ENCODE measurements at places on chromosomes 5 and 9. TPM values are rescaled to one million over a fixed set of nuclear protein-coding genes. Genes with fewer than 3 reads are reported as not detected.
A peak's percentile ranks its signal among the peaks of the same experiment; 100 is the strongest.

The DBH gene
- not detected for total RNA-seq

DNA sequence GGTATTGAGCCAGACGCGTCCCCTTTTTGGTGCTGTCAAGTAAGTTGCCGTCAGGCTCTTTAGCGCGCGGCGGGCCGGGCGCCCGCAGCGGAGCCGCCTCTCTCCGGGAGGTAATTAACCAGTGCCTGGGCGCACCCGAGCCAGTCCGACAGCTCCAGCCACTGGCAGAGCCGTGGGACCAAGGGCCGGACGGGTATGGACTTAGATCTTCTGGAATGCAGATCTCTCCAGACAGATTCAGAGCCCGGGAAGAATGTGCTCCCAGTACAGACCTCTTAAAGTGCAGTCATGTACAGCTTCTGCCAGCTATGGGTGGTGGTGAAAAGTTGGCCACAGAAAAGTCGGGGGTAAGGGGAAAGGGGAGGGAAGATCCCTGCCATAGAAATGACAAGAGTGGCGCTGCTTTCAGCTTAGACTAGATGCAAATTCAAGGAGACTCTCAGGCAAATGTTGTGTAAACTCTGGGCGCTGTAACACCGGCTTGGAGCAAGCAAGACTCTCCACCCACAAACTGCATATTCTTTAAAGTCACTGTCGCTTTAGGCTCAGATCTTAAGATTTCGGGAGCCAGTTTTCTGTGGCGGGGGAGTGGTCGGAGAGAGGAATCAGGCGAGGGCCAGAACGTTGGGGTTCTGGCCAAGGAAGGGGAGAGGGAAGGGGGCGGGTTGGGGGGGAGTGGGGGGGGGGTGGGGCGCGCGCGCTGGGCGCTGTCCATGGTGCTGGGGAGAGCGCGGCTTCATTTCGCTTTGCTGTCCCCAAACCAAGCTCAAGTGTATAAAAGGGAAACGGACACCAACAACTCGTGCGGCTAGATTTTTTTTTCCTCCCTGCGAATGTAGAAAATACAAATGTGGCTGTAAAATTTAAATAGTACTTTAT lies 29.2 kb downstream of the NR2F1 start:
- peak; percentile 66 for DNase-seq

DNA sequence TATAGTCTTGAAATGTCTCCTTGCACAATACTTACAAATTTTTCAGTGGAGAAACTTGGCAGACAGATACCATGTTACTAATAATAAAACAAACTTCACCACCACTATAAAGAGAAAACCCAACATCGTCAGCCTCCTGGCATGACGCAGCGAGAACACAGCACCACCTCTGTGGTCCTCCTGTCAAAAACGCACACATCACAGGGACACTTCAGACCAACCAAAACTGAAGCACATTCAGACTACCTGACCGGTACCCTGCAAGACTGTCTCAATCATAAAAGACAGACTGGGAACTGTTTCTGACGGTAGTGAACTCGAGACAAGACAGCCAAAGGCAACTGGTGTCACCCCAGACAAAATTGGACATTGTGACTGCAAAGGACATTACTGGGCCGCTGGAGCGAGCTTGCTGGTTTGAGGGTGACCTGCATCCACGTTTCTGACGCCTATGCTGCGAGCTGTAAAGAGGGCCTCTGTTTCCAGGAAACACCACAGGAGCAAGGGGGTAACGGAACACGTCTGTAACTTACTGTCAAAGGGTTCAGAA lies 34.4 kb downstream of the NSUN2 start:
- DNase-seq = no peak

The OTP gene
- total RNA-seq = not detected

GRCh38 chr5:168772316-168772961 lies 193.3 kb upstream of the PANK3 start:
- no peak for DNase-seq

The HTR4 gene
- not detected for total RNA-seq

The RNF180 gene
- 2.5 TPM for total RNA-seq

GRCh38 chr5:84647581-84647980 lies 262.9 kb upstream of the EDIL3 start:
- no peak for DNase-seq

- no peak for DNase-seq
Observed at GRCh38 chr5:159003045-159004030, 96.4 kb downstream of the EBF1 start.

The GNG10 gene
- total RNA-seq = 33.4 TPM

- no peak for DNase-seq
Observed at GRCh38 chr5:103260951-103261350, 2.4 kb downstream of the MACIR start.

The DOLK gene
- total RNA-seq = 20.2 TPM

The CCDC152 gene
- 0.13 TPM for total RNA-seq

DNA sequence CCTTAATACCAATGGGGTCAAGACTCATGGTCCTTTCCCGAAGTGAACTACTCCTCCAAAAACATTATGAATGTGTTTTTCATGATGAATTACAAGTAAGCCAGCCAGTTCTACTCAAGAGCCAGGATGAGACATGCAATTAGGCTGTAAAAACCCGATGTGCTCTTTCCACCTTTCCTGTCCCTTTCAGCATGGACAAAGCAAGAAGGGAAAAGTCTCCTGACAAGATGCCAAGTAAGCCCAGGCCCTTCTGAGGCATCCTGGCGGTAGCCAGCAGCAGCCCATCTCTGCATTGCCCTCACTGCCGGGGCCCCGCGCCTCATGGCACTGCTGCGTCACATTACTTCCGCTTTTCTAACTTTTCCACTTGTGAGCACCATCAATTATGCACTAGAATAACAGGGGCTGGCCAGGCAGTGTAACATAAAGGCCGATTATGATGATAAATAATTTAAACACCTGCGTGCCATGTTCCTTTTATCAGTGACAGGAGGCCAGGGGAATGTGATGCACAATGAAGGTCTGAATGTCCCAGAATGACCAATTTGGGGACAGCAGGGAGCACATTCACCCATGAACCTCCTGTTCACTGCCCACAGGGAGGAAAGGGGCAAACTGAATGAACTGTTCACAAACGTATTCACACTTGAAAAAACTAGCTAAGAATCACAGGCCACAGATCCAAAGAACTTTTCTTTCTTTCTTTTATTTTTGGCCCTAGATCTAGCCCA lies 37.4 kb downstream of the EFNA5 start:
- no peak for DNase-seq

DNA sequence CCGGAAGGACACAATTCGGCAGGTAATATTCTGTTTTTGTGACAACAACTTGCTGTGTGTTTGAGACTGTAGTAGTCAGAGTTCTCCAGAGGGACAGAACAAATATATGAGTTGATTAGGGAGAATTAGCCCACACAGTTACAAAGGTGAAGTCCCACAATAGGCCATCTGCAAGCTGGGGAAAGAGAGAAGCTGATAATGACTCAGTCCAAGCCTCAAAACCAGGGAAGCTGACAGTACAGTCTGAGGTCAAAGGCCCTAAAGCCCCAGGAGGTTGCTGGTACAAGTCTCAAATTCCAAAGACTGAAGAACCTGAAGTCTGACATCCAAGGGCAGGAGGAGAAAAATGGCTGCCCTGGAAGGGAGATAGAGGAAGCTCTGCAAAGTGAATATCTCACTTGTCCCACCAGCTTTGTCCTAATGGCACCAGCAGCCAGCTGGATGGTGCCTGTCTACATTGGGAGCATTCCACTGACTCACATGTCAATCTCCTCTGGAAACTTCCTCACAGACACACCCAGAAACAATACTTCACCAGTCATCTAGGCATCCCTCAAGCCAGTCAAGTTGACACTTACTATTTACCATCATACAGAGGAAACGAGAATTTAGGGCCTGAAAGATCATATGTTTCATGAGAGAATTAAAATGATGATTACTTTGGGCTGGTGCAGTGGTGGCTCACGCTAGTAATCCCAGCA lies 36.3 kb upstream of the CTXN3 start:
- DNase-seq = no peak

GRCh38 chr9:137875846-137876245 lies 1.7 kb upstream of the CACNA1B start:
- DNase-seq = no peak

The EDIL3 gene
- total RNA-seq = 61.0 TPM

The MLANA gene
- not detected for total RNA-seq

GRCh38 chr9:38708759-38709158 lies 11.2 kb downstream of the FAM240B start:
- no peak for DNase-seq

The CDX1 gene
- 0.22 TPM for total RNA-seq

The TMC1 gene
- total RNA-seq = 2.5 TPM

The NIM1K gene
- total RNA-seq = 0.07 TPM

GRCh38 chr5:156815988-156816599 lies 34.0 kb upstream of the PPP1R2B start:
- peak; percentile 66 for DNase-seq

DNA sequence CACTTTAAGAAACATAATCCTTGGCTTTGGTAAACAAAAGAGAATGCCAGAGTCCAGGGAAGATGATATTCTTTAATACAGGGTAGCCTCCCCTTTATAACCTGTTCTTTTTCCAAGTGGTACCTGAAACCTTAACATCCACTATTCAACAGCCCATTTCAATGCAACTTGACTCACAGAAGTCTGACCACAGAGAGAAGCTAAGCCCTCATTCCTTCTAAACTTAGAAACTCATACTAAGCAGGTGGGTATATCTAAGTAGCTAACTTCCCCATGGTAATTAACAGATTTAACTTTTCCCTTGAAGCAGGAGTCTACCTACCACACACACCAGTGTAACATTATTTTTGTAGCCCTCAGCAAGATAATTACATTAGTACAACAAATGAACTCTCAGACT lies 91.9 kb downstream of the CEMIP2 start:
- DNase-seq = no peak

GRCh38 chr5:170634256-170634990 lies 130.6 kb downstream of the KCNIP1 start:
- DNase-seq = no peak

GRCh38 chr5:28077291-28078240 lies 1039.2 kb upstream of the CDH9 start:
- DNase-seq = no peak

- no peak for DNase-seq
Observed at GRCh38 chr5:887947-888637, 4.5 kb downstream of the BRD9 start.

DNA sequence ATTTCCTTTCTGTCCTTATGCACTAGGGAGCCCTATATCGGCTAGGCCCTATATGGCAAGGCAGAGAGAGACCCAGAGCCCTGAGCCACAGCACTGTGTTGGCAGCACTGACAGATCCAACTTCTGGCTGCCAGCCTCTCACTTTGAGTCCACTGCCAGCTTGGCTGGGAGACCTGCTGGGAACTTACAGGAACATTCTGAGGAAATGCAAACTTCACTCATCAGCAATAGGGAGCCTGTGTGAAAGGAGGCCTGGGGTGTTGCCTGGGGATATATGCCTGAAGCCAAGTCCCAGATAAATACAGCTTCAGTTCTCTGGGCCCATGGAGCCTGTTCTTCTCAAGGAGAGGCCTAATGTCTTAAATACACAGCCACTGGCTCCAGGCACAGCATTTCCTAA lies 78.0 kb downstream of the ADRB2 start:
- DNase-seq = peak; percentile 42

- DNase-seq = no peak
Observed at GRCh38 chr5:124057724-124058231, 545.8 kb downstream of the CSNK1G3 start.

- DNase-seq = peak; percentile 78
Observed at GRCh38 chr5:1315709-1316587, 21.1 kb upstream of the TERT start.

The FOXD4L6 gene
- 0.13 TPM for total RNA-seq

DNA sequence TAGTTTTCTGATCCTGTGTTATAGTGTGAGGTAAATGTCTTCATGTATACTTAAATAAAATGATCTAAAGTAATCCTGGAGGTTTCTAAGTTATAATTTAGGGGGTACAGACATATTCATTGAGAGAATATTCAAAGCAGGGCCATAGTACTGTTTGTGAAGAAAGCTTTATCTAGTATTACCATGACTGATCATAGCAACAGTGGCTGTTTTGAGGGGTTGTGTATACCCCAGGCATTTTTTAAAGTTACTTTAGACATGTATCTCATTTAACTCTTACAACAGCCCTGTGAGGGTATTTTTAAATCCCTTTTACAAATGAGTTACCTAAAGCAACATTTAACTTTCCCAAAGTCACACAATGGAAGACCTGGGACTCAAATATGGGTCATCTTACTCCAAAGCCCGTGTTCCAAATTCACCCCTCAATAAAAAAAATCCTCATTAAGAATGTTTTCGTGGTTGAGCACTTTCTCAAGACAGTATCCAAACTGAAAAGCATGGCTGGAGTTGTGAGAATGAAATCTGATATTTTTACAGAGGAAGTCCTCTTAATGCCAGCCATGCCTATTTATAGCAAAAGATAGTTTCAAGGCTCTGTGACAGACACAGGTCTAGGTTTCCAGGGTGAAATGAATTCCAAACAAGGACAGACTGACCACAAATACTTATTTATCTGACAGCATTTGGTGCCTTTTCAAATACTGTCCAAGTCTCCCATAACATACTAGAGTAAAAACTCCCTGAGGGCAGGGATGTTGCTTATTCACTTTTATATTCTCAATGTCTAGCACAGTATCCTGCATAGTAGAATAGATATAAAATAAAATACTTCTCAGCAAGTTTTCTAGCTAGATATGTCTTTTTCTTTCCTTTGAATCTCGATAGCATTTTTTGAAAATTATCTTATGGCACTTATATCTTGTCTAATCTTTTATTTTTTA lies 10.4 kb downstream of the STOM start:
- no peak for DNase-seq

DNA sequence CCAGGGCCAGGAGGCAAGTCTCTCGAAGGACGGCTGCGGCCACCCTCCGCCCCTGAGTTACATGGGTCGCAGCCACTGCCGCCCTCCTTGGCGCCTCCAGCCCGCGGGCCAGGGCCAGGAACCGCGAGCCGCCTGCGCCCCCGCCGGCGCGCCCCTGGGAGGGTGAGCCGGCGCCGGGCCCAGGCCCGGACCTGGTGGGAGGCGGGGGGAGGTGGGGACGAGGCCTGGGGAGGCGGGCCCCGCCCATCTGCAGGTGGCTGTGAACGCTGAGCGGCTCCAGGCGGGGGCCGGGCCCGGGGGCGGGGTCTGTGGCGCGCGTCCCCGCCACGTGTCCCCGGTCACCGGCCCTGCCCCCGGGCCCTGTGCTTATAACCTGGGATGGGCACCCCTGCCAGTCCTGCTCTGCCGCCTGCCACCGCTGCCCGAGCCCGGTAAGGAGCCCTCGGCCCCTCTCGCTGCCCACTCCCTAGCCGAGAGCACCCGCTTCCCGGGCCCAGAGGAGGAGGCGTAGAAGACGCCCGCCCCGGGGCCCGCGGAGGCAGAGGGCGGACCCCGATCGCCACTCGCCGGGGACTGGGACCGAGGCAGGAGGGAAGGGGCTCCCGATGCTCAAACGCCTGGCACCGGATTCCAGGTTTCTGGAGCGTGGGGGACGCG lies at the start of gene ASS1:
ASS1 (plus strand) TSS at position 397 of the 657 bp plus-strand sequence. CDS start 7,268 bp downstream, outside the sequence.
- DNase-seq = peak; percentile 87
